Ascending aorta (tissue), 2 donors: ENCODE measurements at places on chromosomes 11 and 22. TPM values are rescaled to one million over a fixed set of nuclear protein-coding genes. Genes with fewer than 3 reads are reported as not detected.

GRCh38 chr11:64006398-64006797 lies 20.2 kb downstream of the OTUB1 start:
- H3K27me3 ChIP-seq = no peaks in the 10 kb centered on the region
- H3K4me3 ChIP-seq = no peak overlapping the region
- no peaks in the 10 kb centered on the region for H3K36me3 ChIP-seq
- H3K4me1 ChIP-seq = peaks cover 10% of the 10 kb centered on the region

DNA sequence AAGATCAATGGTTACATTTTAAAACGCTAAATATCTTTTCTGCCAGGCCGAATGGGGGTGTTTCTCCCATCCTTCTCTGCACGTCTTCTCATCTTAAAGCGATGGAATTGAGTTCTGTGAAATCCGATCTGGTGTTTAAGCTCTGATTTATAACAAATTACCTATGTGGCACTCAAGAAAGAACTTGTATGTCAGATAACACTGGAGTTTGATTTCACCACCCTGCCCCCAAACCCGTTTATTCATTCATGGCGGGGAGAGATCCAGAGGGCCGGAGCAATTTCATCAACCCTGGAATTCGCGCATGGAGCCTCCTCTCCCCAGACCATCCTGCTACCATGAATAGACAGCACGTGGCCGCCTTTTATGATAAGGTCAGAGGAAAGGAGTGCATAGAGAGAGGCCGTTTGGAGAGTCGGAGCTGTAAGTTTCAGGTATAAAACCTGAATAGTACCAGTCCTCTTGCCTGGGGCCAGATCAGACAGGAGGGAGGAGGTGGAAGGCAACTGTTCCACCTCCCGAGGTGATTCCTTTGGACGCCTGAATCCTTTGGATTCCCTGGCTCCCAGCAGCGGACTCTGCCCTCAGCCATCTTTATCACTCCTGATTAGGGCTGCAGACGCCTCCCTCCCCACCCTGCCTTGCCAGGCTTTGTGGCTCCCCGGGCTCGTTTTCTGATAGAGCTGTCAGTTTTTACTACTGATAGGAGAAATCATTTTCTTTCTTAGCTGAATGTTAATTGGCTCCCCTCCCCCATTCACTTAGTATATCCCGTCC lies 27.3 kb upstream of the NFAM1 start:
- no peak overlapping the region for H3K27ac ChIP-seq
- H3K4me3 ChIP-seq = no peak overlapping the region
- H3K27me3 ChIP-seq = no peaks in the 10 kb centered on the region
- no peaks in the 10 kb centered on the region for H3K4me1 ChIP-seq

- no peak for DNase-seq
- no peaks in the 10 kb centered on the region for H3K27me3 ChIP-seq
- H3K4me3 ChIP-seq = no peak overlapping the region
- H3K27ac ChIP-seq = no peak overlapping the region
These were observed 149.8 kb upstream of the THY1 start for GRCh38 chr11:119572481-119573424.

TNNT3 gene
- 10.1 TPM for total RNA-seq

DNA sequence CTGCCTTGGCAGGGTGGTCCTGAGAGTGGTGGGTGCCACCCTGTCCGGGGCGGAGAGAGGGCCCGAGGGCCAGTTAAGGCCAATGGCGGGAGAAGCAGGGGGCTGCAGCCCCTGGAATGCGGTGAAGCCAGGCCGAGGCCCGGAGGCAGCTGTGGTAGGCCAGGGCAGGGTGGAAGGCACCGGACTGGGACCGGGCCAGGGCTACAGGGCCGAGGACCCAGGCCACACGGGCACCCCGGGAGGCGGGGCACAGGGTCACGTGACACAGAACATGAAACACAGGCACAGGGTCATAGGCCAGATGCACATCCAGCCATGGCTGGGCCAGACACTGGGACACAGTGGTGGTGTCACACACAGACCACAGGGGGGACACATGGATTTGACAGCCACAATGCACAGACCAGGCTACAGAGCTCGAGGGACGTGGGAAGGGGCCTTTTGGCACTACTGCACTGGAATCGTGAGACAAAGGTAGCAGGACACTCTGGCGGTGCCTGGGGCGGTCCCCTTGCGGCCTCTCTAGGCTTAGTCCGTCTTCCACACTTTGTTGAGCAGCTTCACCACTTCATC lies 2.8 kb downstream of the SLC25A1 start:
- H3K4me3 ChIP-seq = no peak overlapping the region
- H3K36me3 ChIP-seq = no peaks in the 10 kb centered on the region
- peaks cover 10% of the 10 kb centered on the region for H3K4me1 ChIP-seq
- no peaks in the 10 kb centered on the region for H3K27me3 ChIP-seq
- H3K27ac ChIP-seq = peak overlapping the region; percentile 62
- DNase-seq = no peak

DNA sequence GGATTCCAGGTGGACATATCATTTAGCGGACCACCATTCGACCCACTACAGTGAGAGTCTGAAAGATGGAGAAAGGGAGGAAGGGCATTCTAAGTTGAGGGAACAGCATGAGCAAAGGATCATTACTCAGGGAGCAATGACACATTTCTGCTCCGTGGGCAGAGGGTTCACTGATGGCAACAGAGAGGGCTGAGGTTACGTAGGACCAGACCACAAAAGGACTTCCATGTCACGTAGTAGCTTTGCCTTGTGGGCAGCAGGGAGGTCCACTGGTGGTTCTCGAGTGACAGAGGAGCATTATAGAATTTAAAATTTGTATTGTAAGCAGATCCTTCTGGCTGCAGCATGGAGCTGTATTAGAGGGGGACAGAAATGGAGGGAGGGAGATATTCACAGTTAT lies 109.7 kb upstream of the NAV2 start:
- no peak for DNase-seq
- H3K4me3 ChIP-seq = no peak overlapping the region
- H3K27me3 ChIP-seq = no peaks in the 10 kb centered on the region
- H3K27ac ChIP-seq = peak overlapping the region; percentile 49
